ENCODE measurements at places on chromosomes 2 and 18. TPM values are rescaled to one million over a fixed set of nuclear protein-coding genes. Genes with fewer than 3 reads are reported as not detected.

The PRKCE gene
- 20.6 TPM for total RNA-seq

The ATP6V1B1 gene
- total RNA-seq, result 4.6 TPM

The IAH1 gene
- 84.7 TPM for total RNA-seq

The TRABD2A gene
- 2.2 TPM for total RNA-seq

The FOXI3 gene
- not detected for total RNA-seq

DNA sequence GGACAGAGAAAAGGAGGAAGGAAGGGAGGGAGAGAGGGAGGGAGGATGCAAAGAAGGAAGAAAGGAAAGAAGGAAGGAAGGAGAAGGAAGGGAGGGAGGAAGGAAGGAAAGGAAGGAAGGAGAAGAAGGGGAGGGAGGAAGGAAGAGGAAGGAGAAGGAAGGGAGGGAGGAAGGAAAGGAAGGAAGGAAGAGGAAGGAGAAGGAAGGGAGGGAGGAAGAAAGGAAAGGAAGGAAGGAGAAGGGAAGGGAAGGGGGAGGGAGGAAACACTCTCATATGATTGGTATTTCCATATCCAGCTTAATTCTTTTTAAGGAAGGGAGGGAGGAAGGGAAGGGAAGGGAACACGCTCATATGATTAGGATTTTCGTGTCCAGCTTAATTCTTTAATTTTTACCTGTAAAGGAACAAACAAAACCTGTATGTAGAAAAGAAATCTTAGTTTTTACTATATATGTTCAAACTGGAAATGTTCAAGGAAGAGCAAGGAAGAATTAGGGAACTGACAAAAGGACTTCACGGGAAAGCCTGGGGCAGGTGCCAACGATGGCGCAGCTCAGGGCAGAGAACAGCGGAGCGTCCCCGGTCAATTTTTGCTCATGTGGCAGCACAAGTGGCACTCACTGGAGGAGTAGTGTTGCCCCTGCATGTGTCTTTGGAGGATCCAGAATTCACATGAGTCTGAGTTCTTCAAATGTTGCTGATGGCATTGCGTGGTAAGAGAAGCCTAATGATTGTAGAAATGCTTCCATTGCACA lies 228.6 kb downstream of the ZNF516 start:
- peak overlapping the region; percentile 97 for H3K27ac ChIP-seq
- no peak for DNase-seq
- H3K27me3 ChIP-seq, result no peaks in the 10 kb centered on the region
- H3K4me3 ChIP-seq, result peak overlapping the region; percentile 26
- no peaks in the 10 kb centered on the region for H3K36me3 ChIP-seq
- peaks cover 3% of the 10 kb centered on the region for H3K4me1 ChIP-seq

- H3K27ac ChIP-seq, result no peak overlapping the region
- DNase-seq, result no peak
- no peaks in the 10 kb centered on the region for H3K36me3 ChIP-seq
- no peak overlapping the region for H3K4me3 ChIP-seq
Observed at GRCh38 chr2:83071352-83071751, 1387.7 kb downstream of the SUCLG1 start.

GRCh38 chr2:152015552-152015951 lies 83.3 kb downstream of the CACNB4 start:
- H3K27me3 ChIP-seq, result no peaks in the 10 kb centered on the region
- no peaks in the 10 kb centered on the region for H3K36me3 ChIP-seq
- H3K4me1 ChIP-seq, result no peaks in the 10 kb centered on the region

GRCh38 chr2:76667821-76668271 lies 854.3 kb downstream of the LRRTM4 start:
- H3K4me3 ChIP-seq, result no peak overlapping the region
- H3K27me3 ChIP-seq, result no peaks in the 10 kb centered on the region
- H3K36me3 ChIP-seq, result no peaks in the 10 kb centered on the region

- no peaks in the 10 kb centered on the region for H3K4me1 ChIP-seq
- no peak for DNase-seq
- H3K27me3 ChIP-seq, result no peaks in the 10 kb centered on the region
- no peak overlapping the region for H3K4me3 ChIP-seq
- H3K36me3 ChIP-seq, result no peaks in the 10 kb centered on the region
Observed at GRCh38 chr18:45780568-45780967, 44.9 kb upstream of the SIGLEC15 start.

- peaks cover 3% of the 10 kb centered on the region for H3K4me1 ChIP-seq
- H3K27ac ChIP-seq, result no peak overlapping the region
- no peaks in the 10 kb centered on the region for H3K36me3 ChIP-seq
- no peak for DNase-seq
- H3K27me3 ChIP-seq, result no peaks in the 10 kb centered on the region
Observed at GRCh38 chr2:26786207-26787028, 562 bp downstream of the CENPA start.

GRCh38 chr18:76502551-76502950 lies 7.5 kb upstream of the ZNF516 start:
- no peak for DNase-seq
- H3K27ac ChIP-seq, result no peak overlapping the region
- no peaks in the 10 kb centered on the region for H3K27me3 ChIP-seq

- no peak overlapping the region for H3K27ac ChIP-seq
- no peaks in the 10 kb centered on the region for H3K4me1 ChIP-seq
- no peaks in the 10 kb centered on the region for H3K36me3 ChIP-seq
- H3K4me3 ChIP-seq, result no peak overlapping the region
Observed at GRCh38 chr18:75132098-75132870, 76.7 kb downstream of the PTGR3 start.

GRCh38 chr2:236052926-236053821 lies 115.0 kb downstream of the GBX2 start:
- no peak overlapping the region for H3K4me3 ChIP-seq
- no peaks in the 10 kb centered on the region for H3K4me1 ChIP-seq
- no peaks in the 10 kb centered on the region for H3K27me3 ChIP-seq
- DNase-seq, result no peak
- no peak overlapping the region for H3K27ac ChIP-seq
- no peaks in the 10 kb centered on the region for H3K36me3 ChIP-seq

- H3K27me3 ChIP-seq, result no peaks in the 10 kb centered on the region
- no peak overlapping the region for H3K27ac ChIP-seq
- H3K4me3 ChIP-seq, result no peak overlapping the region
- no peak for DNase-seq
- no peaks in the 10 kb centered on the region for H3K4me1 ChIP-seq
Observed at GRCh38 chr2:222927600-222927999, 66.8 kb downstream of the ACSL3 start.

GRCh38 chr2:165593081-165593480 lies 123.6 kb downstream of the CSRNP3 start:
- H3K4me3 ChIP-seq, result no peak overlapping the region
- no peaks in the 10 kb centered on the region for H3K4me1 ChIP-seq
- no peak for DNase-seq
- no peak overlapping the region for H3K27ac ChIP-seq

DNA sequence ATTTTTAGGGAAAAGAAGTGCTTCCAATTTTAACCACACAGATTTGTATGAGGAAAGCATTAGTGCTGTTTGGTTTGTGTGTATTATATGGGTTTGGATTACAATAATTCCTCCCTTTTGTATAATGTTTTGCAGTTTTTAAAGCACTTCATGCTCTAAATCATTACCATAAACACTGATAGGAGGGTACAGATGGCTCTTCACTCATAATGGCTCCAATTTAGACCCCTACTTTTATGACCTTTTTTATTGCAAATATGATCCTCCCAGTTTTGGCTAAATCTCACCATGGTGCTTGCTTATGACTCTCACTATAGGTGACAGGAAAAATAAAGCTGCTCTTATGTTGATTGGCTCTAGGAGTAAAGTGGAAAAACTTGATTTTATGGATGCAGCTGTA lies 23.8 kb upstream of the TMEM17 start:
- DNase-seq, result no peak
- no peak overlapping the region for H3K27ac ChIP-seq
- H3K4me3 ChIP-seq, result no peak overlapping the region
- H3K27me3 ChIP-seq, result no peaks in the 10 kb centered on the region
- no peaks in the 10 kb centered on the region for H3K36me3 ChIP-seq

DNA sequence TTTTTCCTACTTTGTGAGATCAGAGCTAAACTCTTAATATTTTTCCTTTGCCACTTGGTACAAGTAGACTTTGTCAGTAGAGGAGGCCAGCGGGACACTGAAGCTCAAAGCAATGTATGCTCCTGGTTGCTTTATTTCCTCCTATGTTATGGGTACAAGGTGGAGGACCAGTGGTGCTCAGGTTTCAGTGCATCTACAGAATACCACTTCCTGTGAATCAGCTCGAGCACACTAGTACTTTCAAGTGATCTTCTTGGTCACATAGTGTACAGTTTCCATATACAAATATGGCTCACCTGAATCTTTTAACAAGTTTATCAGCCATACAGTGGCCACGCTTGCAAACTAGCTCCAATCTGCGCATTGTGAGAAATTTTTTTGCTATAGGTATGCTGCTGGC lies 1674.8 kb upstream of the TMEFF2 start:
- H3K36me3 ChIP-seq, result no peaks in the 10 kb centered on the region
- H3K27me3 ChIP-seq, result no peaks in the 10 kb centered on the region
- no peaks in the 10 kb centered on the region for H3K4me1 ChIP-seq
- H3K4me3 ChIP-seq, result no peak overlapping the region

DNA sequence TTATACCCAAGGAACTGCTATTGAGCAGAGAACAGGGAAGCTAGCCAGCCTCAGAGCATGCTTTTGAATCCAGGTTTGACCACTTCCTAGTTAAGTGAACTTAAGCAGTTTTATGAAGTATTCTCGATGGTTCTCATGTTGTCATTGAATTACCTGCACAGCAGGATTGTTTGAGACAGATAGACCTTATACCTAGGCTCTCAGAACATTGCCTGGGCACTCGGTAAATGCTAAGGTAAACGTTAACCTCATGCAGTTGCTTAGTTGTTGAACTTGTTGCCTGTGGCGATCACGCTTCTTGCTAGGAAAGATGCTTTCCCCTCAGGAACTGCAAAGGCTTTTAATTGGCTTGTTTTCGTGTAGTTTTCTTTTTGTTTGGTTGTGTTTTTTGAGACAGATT lies 34.0 kb upstream of the CHMP1B start:
- H3K27ac ChIP-seq, result no peak overlapping the region
- no peaks in the 10 kb centered on the region for H3K27me3 ChIP-seq
- H3K4me1 ChIP-seq, result no peaks in the 10 kb centered on the region
- no peak overlapping the region for H3K4me3 ChIP-seq

GRCh38 chr18:40555914-40556313 lies 1399.1 kb upstream of the PIK3C3 start:
- H3K4me1 ChIP-seq, result no peaks in the 10 kb centered on the region
- no peak for DNase-seq
- no peaks in the 10 kb centered on the region for H3K27me3 ChIP-seq
- H3K27ac ChIP-seq, result no peak overlapping the region

DNA sequence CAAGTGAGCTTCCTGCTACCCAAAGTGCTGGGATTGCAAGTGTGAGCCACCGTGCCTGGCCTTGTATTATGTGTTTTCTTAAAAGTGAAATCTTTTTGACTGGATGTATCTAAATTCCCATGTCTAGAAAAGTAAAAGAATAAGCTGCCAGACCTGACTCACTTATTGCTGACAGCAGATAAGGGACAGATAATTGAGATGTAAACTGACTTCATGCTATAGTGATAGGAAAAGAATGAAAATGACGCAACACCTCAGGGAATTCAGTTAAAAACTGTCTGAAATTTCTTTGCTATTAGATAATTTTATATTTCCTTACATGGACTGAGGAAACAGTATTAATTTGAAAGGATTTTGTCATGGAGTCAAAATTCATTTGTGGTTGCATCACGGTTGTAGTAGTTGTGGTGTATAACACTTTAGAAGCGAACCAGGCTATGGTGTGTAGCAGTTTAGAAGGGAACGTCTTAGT lies 19.4 kb downstream of the TTC27 start:
- H3K4me1 ChIP-seq, result no peaks in the 10 kb centered on the region
- no peaks in the 10 kb centered on the region for H3K36me3 ChIP-seq
- no peak for DNase-seq
- H3K27ac ChIP-seq, result no peak overlapping the region
- H3K27me3 ChIP-seq, result no peaks in the 10 kb centered on the region

- no peaks in the 10 kb centered on the region for H3K4me1 ChIP-seq
- no peak for DNase-seq
- H3K36me3 ChIP-seq, result no peaks in the 10 kb centered on the region
- peak overlapping the region; percentile 89 for H3K27ac ChIP-seq
- H3K27me3 ChIP-seq, result no peaks in the 10 kb centered on the region
Observed at GRCh38 chr2:172431463-172431862, 4.1 kb downstream of the ITGA6 start.

DNA sequence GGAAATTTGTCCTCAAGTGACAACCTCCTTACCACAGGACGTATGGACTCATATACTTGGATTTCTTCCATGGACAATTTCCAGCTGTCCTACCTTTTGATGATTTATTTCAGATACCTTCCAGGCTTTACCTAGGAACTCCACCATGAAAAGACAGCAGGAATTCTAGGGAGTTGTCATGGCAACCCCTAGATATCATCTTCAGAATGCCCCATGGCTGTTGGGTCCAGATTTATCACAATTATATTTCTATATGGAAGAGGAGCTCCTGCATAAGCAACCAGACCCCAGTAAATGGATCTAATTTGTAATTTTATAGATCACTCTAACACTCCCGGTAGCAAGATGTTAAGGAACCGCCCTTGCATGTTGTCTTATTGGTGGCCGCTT lies 102.3 kb upstream of the ZNF521 start:
- no peak for DNase-seq
- H3K27me3 ChIP-seq, result no peaks in the 10 kb centered on the region
- no peaks in the 10 kb centered on the region for H3K4me1 ChIP-seq
- no peaks in the 10 kb centered on the region for H3K36me3 ChIP-seq
- H3K4me3 ChIP-seq, result no peak overlapping the region
- no peak overlapping the region for H3K27ac ChIP-seq

GRCh38 chr18:23616258-23616657 lies 30.0 kb upstream of the NPC1 start:
- H3K4me1 ChIP-seq, result no peaks in the 10 kb centered on the region
- H3K27me3 ChIP-seq, result no peaks in the 10 kb centered on the region
- H3K27ac ChIP-seq, result no peak overlapping the region
- H3K4me3 ChIP-seq, result no peak overlapping the region
- H3K36me3 ChIP-seq, result no peaks in the 10 kb centered on the region
- DNase-seq, result no peak

All from breast epithelium (tissue), 4 donors.